DMS 273 treated with DMSO at 0.1 percent for 48 hours (cell line): ENCODE measurements at places on chromosomes 2 and 18.

DNA sequence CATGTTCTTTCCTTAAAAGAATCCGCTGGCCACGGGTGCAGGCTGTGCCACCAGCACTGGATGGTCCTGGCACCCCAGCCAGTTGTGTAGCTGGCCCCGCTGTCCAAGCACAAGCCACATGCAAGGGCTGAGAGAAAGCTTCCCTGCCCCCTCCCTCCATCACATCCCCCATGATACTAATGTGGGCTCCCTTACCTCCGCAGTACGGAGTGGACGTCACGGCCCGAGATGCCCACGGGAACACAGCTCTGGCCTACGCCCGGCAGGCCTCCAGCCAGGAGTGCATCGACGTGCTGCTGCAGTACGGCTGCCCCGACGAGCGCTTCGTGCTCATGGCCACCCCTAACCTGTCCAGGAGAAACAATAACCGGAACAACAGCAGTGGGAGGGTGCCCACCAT, 44.5 kb downstream of the GBX2 start:
- DNase-seq = no peak

DNA sequence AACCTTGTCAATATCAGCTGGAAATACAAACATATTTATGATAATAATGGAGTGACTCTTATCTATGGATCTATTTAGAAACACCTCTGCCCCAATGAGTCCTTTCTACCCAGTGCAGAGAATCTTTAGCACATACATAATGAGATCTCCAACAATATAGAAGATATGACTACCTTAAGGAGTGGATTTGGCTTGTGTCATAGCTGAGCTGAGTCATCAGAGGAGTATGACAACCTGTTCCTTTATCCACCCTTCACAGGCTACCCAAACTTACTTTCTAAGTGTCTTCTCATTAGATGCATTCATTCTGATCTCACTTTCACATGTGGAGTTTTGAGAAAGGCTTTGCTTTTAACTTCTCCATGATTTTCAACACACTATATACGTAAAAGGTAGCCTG, 1218.9 kb downstream of the DSC3 start:
- DNase-seq = no peak

GRCh38 chr18:49167084-49167483, 216.3 kb upstream of the SMAD7 start:
- no peak for DNase-seq

DNA sequence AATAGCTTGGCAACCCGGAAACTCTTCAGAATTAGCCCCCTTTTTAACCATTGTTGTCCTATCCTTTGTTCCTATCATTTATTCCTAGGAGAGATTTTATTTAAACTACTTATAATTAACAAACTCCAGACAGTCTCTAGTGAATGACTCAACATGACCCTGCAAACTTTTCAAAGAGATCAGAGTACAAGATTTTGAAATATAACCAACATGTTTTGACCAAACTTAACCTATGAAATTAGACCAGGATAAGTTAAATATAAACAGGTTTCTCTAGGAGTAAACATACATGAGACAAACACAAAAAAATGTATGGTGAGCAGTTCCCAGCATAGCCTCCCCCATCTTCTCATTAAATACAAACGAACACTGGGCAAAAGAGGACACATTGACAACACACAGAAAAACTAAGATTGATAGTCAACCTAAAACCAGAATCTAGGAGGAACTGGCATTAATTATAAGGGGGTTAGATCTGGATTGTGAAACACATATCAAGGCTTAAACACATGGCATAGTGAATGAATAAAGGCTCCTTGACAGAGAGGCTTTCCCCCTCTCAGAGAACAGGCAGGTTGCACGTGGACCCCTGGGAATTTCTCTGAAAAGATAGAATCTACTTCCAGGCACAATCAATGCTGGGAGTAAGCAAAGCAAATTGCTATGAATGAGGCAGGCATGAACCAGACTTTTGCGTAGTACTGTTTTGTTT, 284.1 kb downstream of the IRS1 start:
- DNase-seq = no peak

DNA sequence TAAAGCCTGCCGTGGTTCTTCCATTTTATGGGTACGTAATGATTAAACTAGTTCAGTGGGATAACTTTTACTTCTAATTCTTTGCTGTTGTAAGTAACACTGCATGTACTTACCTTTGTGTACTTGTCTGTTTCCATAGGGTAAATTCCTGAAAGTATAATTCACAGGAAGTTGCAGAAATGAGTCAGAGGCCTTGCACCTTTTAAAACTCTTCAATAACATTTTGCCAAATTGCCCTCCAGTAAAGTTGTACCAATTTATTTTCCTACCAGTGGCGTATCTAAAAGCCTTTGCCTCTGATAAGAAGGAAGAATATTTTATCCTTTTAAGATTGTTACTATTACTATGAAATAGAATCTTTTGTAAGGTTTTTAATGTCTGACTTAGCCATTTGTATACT, 65.1 kb downstream of the CAB39 start:
- DNase-seq = no peak

DNA sequence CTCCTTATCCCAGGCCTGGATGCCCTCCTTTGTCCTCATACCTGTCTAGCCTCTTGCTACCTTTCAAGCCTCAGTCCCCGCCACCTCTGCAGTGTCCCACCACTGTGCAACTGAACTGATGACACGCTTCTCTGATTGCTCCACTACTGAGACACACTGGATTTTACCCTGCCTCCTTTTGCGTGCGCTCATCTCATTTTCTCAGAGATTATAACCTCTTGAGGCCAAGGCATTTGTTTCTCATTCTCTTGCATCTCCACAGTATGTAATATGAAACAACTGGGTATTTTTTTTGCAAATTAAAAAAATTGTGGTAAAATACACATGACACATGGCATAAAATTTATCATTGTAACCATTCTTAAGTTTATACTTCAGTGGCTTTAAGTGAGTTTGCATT, 95.4 kb downstream of the PRKCE start:
- DNase-seq = no peak
